Natural killer cell (primary cell): ENCODE measurements at places on chromosomes 7 and 10. TPM values are rescaled to one million over a fixed set of nuclear protein-coding genes. Genes with fewer than 3 reads are reported as not detected.

The EGR2 gene
- 12.8 TPM for total RNA-seq

The AGAP5 gene
- total RNA-seq = 14.6 TPM

The TFEC gene
- 1.7 TPM for total RNA-seq

The WNT2 gene
- not detected for total RNA-seq
